ENCODE measurements at places on chromosomes 7 and 10. TPM values are rescaled to one million over a fixed set of nuclear protein-coding genes. Genes with fewer than 3 reads are reported as not detected.

DNA sequence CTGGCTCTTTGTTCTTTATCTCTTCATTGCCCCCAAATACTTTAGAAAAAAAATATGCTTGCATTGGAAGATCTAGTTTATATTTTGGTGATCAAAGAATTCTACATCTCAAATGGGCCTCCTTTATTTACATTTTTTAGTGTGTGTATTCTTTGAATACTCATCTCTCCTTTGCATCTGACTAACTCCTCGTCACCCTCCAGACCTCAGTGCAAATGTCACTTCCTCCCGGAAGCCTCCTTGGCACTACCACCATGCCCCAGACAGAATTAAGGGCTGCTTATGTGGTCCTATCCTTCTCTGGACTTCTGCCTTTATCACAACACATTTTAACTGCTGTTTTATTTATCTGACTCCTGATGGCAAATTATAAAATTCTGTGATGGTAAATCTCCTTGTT lies 52.0 kb upstream of the PPP1R3C start:
- DNase-seq, result no peak

DNA sequence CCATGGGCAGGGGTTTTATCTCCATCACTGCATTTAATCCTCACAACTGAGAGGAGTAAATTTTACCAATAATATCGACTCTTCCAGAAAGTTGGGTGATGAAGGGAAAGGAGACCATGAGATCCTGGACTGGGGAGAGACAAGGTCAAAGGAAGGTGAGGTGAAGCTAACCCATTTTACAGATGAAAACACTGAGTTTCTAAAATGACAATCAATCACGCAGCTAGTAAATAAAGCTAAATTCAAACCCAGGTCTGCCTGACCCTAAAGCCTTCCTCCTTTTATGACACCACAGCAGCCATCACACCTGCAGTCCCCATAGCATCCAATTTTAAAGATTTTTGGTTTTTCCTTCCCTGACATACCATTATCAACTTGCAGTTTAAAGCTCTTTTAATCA lies 64.0 kb upstream of the SLF2 start:
- DNase-seq, result no peak

DNA sequence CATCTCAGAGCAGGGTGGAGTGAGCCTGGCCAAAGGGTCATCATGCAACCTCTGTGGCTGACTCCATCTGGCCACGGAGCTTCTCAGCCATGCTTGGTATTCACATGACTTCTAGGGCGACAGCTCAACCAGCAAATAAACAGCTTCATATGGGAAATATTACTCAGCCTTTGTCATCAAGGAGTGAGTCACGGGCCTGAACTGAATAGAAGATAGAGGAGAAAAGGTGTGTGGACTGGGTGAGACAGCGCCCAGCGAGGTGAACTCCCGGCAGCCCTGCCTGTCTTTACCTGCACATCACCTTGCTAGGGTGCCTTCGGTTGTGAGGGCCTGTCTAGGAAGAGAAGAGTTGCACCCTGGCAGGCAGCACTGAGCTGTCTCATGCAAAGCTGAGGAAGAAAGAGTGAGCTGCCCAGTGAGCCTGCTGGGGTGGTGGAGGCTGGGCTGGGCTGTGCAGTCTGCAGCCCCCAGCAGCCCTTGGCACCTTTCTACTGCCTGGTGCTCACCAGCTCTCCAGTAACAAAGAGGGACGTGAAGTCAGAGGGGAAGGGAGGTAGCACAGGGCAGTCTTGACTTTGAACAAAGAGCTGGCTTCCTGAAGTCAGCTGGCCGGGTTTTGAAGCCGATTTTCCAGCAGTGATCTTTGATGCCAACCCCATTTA lies 114.2 kb downstream of the EGFR start:
- DNase-seq, result no peak

CFAP46 gene
- 2.0 TPM for total RNA-seq

FAM25C gene
- total RNA-seq, result not detected

DNA sequence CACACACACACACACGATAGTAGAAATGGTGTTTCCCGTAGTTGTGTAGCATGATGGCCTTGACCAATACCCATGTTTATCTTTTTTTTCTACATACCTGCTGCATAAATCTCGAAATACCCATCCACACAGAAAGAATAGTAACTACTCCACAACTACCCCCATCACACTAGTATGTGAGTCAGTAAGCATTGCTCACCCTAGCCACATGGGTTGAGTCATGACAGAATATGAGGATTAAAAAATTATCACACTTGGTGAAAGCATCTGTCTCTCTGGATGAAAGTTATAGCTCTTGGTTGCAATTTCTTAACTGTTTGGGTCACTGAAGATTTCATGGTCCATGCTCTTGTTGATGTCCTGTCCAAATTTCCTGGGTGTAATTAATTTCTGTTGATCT lies 103.4 kb upstream of the MDFIC start:
- DNase-seq, result no peak

GRCh38 chr10:7561985-7562384 lies 104.8 kb downstream of the ITIH5 start:
- no peak for DNase-seq

DNA sequence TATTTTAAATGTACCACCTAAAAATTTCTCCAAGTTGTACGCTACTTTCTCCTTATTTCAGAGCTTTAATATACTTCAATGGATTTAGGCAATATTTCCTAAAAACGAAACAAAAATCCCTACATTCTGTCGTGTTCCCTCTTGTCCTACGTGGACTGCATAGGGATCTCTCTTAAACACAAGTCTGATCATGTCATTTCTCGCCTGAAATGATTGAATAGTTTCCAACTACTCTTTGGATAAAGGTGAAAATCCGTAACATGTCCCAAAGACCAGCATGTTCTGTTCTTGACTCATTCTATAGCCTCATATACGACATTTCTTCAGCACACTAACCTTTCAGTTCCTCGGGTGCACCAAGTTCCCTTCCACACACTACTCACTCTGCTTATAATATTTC lies 17.7 kb upstream of the TPK1 start:
- no peak for DNase-seq

GRCh38 chr7:38323156-38323555 lies 49.7 kb upstream of the TARP start:
- no peak for DNase-seq

DNA sequence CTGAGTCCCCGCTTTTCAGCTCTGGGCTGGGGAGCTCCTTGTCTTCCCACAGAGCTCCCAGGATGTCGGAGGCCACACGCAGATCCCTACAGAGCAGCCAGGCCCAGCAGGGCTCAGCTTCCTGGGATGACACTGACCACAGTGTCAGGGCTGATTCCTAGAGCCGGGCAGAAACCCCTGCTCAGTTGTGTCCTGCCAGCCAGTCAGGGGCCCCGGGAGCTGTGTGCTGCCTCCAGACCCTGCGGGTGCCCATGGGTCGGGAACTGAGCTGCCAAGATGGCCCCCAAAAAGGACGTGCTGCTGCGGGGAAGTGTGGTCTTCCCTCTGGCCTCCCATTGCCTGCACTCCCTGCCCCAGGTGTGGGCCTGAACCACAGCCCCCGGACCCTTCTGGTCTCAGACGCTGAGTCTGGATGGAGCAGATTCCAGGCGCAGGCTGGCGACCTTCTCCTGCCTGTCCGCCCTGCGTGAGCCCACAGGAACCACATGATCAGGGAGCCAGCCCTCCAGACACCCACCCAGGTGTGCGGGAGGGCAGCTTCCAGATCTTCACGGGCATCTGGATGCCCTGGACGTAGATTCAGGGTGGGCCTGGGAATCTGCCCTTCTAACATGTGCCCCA lies 217.4 kb downstream of the MAD1L1 start:
- no peak for DNase-seq

CRHR2 gene
- 0.41 TPM for total RNA-seq

ZNF425 gene
- 6.9 TPM for total RNA-seq

GRCh38 chr10:93152136-93152535 lies 78.4 kb downstream of the CYP26A1 start:
- no peak for DNase-seq

- DNase-seq, result no peak
These were observed 20.7 kb downstream of the GARIN1A start for GRCh38 chr7:128692623-128693270.

GRCh38 chr7:45685619-45686240 lies 111.6 kb downstream of the ADCY1 start:
- DNase-seq, result no peak

- peak; percentile 45 for DNase-seq
These were observed 129.3 kb downstream of the PKD1L1 start for GRCh38 chr7:47818796-47819606.

DNA sequence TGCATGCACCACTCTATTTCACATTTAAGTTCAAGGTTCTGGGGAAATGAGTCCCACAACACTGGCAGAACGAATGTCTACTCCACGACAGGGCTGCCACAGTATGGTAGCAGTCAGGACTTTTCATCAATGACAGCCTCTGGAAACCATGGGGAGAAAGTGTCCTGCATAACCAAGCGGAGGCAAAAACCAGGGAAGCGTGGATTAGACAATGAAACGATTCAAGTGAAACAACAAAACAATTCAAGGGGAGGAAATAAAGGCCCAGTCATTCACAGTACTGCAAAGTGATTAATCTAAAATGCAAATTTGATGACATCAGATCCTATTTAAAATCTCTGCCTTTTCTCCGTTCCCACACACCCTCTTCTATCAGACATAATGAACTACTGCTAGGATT lies 168.2 kb downstream of the DPY19L1 start:
- no peak for DNase-seq

LRRN3 gene
- total RNA-seq, result 153 TPM

DNA sequence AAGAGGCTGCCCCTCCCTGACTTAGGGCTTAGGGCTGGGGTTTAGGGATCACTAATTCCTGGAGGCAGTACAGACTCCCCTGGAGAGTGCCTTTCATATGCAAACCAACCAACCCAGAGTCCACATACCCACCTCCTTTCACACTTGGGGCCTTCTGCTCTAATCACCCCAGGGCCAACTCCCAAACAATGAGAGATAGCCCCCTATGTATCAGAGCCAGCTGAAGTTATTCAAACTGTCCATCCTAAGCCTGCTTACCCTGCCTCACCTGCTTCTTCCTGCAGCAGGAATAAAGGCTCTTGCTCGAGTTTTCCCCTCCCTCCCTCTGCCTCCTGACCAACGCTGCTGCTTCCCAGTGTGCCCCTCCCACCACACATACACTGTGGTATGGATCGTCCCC lies 51.8 kb upstream of the SLC35G1 start:
- DNase-seq, result no peak

- DNase-seq, result no peak
These were observed 39.2 kb downstream of the WBP1L start for GRCh38 chr10:102782673-102783551.

GJD4 gene
- not detected for total RNA-seq

PMS2 gene
- total RNA-seq, result 33.4 TPM

GPR37 gene
- total RNA-seq, result 39.1 TPM

GRCh38 chr10:81996927-81997326 lies 121.9 kb downstream of the NRG3 start:
- DNase-seq, result no peak

- DNase-seq, result no peak
These were observed 1.9 kb upstream of the TAS2R39 start for GRCh38 chr7:143181349-143181748.

GRCh38 chr7:52249741-52250140 lies 785.7 kb upstream of the POM121L12 start:
- no peak for DNase-seq

DNA sequence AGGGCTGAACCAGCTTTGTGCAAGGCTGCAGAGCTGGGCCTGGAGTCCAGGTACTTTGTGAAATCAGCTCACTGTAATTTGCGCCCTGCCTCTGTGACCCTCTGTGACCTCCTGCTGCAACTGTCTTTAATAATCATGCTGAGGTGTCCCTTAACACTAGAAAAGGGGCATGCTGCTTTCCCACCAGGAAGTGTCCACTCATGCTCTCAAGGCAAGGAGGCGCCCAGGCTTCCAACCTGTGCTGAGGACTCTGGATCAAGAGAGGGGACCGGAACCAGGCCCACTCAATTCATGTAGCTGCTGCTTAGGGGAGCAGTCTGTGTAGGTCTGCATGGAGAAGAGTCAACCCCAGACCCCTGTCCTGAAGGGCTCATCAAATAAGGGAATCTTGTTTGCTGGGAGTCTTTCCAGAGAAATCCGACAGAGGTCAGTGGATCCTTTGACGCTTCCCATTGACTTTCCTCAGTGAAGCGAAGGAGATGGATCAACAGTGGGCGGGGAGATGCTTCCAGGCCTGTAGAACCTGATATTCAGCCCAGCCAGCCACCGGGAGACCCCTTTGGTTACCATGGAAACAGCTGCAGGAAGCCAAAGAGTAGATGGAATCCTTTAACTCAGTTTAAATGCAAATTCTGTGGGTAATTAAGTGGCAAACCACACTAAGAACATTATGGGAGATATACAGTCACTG lies 945.9 kb downstream of the GRID1 start:
- no peak for DNase-seq

GRCh38 chr7:44615149-44615611 lies 8.8 kb downstream of the OGDH start:
- DNase-seq, result no peak

PRLHR gene
- total RNA-seq, result 2.4 TPM
